Mononuclear cell (primary cell): ENCODE measurements at places on chromosomes 3 and 15. TPM values are rescaled to one million over a fixed set of nuclear protein-coding genes. Genes with fewer than 3 reads are reported as not detected.

The TRH gene
- total RNA-seq: 0.10 TPM

The BBX gene
- 126 TPM for total RNA-seq

The GREM1 gene
- total RNA-seq: 0.10 TPM

The TMEM207 gene
- not detected for total RNA-seq

The SMARCC1 gene
- 57.0 TPM for total RNA-seq

The ADIPOQ gene
- under 0.01 TPM for total RNA-seq

The CYP8B1 gene
- total RNA-seq: under 0.01 TPM

The CEMIP gene
- total RNA-seq: 0.21 TPM

The LRRC31 gene
- total RNA-seq: not detected

The IGDCC3 gene
- not detected for total RNA-seq

The ARRDC4 gene
- 22.6 TPM for total RNA-seq

The PSTPIP1 gene
- 55.7 TPM for total RNA-seq

The POMGNT2 gene
- total RNA-seq: 3.6 TPM

The KIF15 gene
- 1.5 TPM for total RNA-seq
